ENCODE measurements at places on chromosomes 7 and 10. TPM values are rescaled to one million over a fixed set of nuclear protein-coding genes. Genes with fewer than 3 reads are reported as not detected.

DNA sequence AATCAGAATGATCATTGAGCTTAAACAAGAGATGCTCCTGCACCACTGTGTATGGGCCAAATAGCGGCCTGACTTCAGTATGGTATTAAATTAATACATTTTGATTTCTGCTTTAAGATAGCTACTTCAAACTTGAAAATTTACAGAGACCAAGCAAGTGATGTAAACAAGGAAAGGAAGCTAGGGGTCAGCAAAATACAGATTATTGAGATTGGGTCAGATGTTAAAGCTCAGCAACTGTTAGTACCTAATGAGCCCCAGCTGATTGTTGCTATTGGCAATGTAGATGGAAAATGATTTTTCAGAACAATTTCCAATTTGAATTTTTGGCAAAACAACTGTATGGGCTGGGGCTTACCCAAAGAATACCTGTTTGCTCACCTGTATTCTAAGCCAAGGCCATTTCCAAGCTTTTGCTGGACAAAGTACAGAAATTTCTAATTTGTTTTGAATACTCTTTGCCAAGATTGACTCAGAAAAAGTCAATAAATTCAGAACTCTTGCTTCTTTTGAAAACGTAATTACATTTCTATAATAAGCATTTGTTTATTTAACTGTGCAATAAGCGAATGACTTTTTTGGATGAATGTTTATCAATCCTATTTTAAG lies 23.0 kb upstream of the DLD start:
- no peak for DNase-seq

DNA sequence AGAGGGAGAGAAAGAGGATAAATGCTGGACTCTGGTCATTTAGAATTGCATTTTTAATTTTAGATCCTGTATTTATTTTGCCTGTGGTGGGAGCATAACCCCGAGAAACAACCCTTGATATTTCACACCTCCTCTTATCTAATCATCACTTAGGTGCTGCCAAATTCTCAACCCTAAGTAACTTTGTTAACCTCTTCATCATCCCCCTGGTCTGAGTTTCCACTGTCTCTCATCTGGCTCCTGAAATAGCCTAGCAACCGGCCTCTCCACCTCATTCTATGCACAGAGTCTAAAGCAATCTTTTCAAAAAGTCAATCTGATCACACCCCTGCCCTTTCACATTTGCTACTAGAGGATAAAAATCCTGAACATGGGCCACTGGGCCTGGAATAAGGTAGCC lies 118.5 kb upstream of the C1QL3 start:
- DNase-seq = no peak

DNA sequence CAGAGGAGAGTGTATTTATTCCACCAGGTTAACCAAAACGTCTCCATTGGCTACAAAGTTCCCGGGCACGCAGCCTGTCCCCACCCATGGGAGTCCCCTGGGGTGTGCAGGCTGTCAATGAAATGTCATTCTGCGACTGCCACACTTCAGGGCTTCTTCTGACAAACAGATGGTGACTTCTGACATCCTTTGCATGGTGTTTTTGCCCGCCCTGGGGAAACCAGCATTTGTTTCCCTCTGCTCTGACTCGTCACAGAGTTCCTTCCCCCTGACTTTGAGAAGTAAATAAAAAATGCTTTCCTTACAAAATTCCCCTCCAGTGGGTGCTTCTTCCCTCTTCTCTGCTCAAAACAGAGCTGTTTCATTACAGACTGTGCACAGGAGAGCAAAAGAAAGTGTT lies 38.2 kb downstream of the TNS3 start:
- DNase-seq = no peak

DNA sequence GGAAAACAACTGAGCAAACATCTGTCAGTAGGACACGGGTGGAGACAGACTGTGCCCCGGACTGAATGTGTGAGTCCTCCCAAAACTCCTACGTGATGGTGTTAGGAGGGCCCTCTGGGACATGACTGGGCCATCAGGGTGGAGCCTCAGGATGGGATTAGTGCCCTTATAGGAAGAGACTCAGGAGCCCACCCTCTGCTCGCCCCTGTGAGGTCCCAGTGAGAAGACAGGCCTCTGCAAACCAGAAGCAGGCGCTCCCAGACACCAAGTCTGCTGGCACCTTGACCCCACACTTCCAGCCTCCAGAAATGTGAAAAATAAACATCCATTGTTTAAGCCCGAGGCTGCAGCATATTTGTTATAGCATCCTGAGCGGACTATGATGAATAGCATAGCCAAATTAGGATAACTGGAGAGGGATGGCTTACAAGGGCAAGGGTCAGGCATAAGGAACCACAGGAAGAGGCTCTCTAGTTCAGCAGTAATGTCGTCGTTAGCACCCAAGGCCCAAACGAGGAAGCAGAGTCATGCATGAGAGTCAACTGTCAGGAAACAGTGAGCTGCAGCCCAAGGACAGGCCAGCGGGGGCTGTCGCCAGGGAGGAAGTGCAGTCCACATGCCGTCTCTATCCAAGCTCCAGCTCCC lies 50.6 kb downstream of the PTPRN2 start:
- DNase-seq = no peak

DNA sequence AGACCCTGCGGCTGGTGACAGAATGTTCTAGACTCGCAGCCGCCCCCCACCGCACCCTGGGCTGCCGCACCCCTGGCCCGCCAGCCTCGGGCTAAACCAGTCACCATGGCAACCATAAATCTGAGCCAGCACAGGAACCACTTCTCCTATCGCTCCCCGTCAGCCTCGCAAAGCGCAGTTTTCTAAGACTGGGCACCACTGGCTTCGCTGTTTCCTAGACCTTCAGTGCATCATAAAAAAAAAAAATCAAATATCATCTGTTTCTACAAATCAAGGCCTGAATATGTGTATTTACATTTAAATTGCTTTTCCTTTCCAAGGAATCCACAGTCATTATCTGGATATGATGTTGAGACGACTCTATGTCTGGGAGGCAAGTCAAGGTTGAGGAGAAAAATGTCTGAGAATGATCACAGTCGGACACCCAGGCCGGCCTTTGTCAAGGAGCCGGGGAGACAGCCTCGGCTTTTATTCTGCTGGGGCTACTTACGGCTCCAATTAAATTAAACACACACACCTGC lies 99.9 kb downstream of the PTPRN2 start:
- no peak for DNase-seq

DNA sequence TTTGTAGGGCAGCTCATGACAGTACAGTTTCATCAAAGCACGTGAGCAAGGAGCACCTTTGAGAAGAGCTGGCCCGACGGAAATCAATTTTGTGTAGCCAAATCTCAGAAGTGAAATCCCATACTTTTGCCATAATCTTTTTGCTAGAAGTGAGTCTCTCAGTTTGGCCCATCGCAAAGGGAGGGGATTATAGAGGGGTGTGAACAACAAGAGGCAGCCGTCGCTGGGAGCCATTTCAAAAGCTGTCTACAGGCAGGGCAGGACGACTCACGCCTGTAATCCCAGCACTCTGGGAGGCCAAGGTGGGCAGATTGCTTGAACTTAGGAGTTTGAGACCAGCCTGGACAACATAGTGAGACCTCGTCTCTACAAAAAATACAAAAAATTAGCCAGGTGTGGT lies 599.8 kb downstream of the GALNT17 start:
- DNase-seq = no peak

- no peak for DNase-seq
These were observed 324.0 kb downstream of the WDR37 start for GRCh38 chr10:1380088-1380671.

GRCh38 chr10:22931948-22932347 lies 4.1 kb downstream of the ARMC3 start:
- DNase-seq = no peak

- DNase-seq = no peak
These were observed 128.7 kb downstream of the KBTBD2 start for GRCh38 chr7:32762925-32763293.

DNA sequence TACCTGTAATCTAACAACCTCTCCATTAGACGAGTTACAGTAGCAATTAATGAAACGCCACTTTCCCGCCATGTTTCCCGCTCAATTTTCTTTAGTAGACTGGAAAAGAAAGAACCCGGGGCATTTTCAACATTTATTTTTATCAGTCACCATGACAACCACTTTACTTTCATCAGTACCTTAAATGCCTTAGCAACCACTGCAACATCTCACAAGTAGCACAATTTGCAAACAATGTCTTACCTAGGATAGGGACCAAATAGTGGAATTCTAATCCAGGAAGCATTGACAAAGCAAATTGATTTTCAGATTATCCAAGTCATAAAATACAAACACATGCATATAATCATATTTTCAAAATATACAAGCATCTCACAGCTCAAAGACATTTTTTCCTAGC lies 221.6 kb upstream of the IMMP2L start:
- no peak for DNase-seq

DNA sequence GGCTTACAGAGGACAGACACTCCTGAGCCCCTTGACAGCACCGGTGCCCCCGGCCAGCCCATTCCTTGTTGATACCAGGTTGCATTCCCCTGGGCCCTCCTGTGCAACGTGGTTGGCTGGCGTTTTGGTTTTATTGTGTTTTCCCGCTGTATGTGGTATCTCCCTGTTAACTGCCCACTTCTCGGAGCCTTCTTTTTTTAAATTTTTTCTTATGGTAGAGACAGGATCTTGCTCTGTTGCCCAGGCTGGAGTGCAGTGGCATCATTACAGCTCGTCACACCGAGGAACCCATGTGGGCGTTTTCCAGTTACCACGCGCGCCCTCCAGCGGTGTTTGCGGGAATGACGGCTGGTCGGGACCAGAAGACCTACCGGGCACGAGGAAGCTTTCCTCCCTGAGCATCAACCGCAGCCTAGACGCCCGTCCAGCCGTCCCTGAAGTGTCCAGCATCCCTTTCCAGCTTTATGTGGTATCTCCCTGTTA lies 16.9 kb upstream of the ZFAND2A start:
- peak; percentile 91 for DNase-seq

- no peak for DNase-seq
These were observed 6.3 kb downstream of the NPFFR1 start for GRCh38 chr10:70277396-70278030.

DNA sequence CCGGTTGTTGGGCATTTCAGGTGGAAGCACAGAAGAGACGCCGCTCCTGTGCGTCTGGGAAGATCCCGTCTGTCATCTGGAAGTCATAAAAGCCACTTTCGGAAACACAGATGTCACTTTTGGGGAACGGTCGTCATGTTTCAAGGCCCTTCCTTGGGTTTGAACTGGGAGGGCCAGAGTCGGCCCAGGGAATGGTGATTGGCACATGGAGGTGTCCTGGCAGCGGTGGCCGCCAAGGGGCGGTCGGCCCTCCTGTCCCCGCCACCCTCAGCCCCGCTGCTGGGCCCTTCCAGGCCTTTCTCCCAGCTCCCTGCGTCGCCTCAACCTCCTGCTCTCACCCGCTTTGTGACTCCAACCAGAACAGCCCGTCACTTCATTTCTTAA lies 115.2 kb upstream of the SFMBT2 start:
- no peak for DNase-seq

GRCh38 chr7:27634671-27635493 lies 27.8 kb downstream of the HIBADH start:
- no peak for DNase-seq

DNA sequence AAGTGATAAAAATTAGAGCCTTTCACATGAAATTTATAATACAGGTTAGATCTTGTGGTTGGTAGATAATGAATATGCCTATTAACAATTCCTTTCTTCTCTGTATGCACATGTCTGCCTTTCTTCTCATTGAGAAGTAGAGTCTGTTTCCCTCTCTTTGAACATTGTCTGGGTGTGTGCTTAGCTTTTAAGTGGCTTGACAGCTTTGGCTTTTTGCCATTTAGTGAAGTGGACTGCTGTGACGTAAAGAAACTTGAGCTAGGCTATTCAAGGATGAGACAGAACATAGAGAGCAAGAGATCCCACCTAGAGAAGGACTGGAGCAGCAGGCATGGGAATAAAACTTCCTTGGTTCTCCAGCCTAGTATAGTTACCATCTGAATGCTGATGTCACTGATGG lies 996.7 kb upstream of the CELF2 start:
- DNase-seq = no peak

DNA sequence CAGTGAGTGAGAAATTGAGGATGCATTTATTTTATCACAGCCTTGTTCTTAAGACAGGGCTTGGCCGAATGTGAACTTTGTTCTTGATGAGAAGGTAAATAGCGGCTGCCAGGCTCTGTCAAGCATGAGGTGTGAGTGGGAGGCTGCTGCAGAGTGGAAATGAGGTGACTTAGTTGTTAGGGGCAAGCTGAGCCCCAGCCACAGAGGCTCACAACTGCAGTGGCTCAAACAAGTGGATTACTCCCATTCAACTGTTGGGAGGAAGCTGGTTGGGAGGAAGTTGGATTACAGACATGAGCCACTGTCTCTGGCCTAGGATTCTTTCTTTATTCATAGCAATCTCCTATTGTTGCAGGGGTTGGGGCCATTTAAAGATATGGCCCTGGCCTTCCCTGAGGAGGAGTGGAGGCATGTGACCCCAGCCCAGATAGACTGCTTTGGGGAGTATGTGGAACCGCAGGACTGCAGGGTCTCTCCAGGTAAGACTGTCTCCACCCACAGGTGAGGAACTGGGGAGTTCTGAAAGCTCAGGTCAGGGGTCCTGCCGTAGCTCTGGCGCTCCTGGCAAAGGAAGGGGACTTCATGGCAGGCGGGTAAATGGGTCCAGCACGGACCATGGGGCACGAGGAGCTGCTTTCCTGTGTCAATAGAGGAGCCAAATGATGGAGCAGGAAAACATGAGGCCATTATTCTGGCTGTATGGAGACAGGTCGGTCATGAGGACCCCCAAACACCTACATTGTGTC lies 7.1 kb downstream of the ZSCAN25 start:
- peak; percentile 65 for DNase-seq

- no peak for DNase-seq
These were observed 213.1 kb downstream of the ELFN1 start for GRCh38 chr7:1883031-1883761.

- no peak for DNase-seq
These were observed 146.1 kb downstream of the GRK5 start for GRCh38 chr10:119353421-119353820.

Gene LSM5
- 103 TPM for total RNA-seq

Gene HSPB1
- total RNA-seq = 42.0 TPM

Gene XRCC2
- total RNA-seq = 16.6 TPM

Gene UTF1
- 0.21 TPM for total RNA-seq

Gene ANKRD16
- 3.9 TPM for total RNA-seq

Gene MINDY4
- total RNA-seq = 1.9 TPM

Gene ERVW-1
- total RNA-seq = not detected

Gene KIAA1549
- total RNA-seq = 0.93 TPM

Gene OGDHL
- 0.99 TPM for total RNA-seq

Gene C7orf33
- total RNA-seq = not detected

Measured in activated T-cell treated with anti-CD3 and anti-CD28 coated beads, Interleukin-2, amount 50 U/mL, for 72 hours (primary cell).